ENCODE measurements at places on chromosomes 11 and 22.
A peak's percentile ranks its signal among the peaks of the same experiment; 100 is the strongest.

DNA sequence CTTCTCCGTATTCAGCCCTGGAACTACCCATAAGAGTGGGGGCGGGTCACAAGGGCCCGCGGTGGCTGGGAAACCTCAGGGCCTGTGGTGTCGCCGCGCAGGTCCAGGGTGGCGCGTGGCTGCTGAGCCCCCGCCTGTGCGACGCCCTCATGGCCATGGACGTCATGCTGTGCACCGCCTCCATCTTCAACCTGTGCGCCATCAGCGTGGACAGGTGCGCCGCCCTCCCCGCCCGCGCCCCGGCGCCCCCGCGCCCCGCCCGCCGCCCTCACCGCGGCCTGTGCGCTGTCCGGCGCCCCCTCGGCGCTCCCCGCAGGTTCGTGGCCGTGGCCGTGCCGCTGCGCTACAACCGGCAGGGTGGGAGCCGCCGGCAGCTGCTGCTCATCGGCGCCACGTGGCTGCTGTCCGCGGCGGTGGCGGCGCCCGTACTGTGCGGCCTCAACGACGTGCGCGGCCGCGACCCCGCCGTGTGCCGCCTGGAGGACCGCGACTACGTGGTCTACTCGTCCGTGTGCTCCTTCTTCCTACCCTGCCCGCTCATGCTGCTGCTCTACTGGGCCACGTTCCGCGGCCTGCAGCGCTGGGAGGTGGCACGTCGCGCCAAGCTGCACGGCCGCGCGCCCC, 2.4 kb downstream of the DRD4 start:
- no peak for DNase-seq

- DNase-seq = no peak
Measured at GRCh38 chr11:41497974-41498373, 38.5 kb upstream of the LRRC4C start.

- DNase-seq = peak; percentile 33
Measured at GRCh38 chr22:49855251-49855911, 1.7 kb downstream of the ZBED4 start.

- no peak for DNase-seq
Measured at GRCh38 chr11:64219354-64219684, 6.7 kb downstream of the TRPT1 start.

DNA sequence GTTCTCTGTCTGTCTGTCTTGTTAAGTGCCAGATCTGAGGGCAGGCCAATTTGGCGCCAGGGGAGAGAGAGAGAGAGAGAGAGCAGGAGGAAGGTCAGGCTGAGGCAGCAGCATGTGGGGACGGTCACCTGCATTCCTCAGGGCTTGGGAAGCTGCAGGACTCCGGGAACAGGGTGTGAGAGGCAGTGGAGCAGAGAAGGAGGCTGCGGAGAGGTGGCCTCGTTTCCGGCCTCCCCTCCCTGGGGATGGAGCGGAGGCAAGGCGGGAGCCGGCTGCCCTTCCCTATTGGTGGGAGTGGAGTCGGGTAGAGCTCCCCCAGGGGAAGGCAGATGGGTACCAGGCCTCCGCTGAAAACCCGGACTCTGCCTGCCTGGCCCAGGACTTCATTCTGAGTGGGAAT, 9.7 kb downstream of the CLMP start:
- no peak for DNase-seq

- no peak for DNase-seq
Measured at GRCh38 chr22:32957200-32957803, 100.9 kb downstream of the SYN3 start.

DNA sequence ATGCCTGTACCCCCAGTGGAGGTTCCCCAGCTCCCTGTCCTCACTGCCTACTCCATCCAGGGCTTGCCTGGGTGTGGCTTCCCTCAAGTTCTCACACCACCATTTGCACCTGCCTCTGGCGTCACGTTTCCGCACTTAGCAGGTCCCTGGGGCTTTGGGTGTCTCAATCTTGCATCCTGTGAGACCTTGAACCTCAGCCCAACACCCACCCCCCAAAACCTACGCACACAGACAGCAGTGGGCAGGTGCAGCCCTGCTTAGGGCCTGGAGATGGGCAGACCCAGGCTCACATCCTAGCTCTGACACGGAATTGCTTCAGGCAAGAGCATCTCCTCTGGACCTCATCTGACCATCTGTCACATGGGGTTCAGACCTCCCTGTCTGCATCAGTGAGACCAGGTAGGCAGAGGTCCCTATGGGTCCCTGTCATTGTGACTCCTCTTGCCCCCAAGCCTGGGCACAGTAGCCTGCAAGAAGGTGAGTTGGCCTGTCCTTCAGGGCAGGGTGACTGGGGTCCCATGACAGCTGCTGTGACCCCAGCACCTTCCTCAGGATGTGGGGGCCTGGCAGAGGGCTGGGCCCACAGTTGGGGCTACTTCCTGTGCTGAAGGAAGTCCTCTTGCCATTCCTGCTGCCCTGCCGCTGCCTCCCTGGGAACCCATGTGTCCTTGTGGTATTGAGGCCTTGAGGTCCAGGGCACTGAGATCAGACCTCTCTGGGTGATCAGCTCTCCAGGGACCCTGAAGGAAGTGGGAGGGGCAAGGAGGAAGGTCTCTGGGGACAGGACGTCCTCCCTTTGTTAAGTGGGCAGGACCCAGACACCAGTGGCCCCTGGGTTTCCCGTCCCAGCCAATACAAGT, 2.0 kb downstream of the SIPA1 start:
- DNase-seq = no peak

DNA sequence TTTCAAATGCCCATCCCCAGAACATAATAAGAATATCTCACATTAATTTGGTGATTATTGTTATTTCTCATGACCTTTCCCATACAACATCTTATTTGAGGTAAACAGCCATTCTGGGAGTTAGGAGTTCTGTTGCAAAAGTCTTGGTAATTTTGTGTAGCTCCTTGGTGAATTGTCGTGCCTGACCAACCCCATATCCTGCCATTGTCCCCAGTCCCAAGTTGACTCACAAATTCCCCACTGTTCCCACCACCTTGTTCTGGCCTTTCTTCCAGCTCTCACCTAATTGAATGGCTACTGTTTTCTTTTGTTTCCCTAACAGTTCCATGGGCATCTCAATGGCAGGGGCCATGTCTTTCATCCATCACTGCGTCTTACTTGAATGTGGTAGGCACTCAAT, 8.0 kb downstream of the MTNR1B start:
- peak; percentile 74 for DNase-seq

GRCh38 chr11:65714433-65714832, 2.4 kb downstream of the KAT5 start:
- DNase-seq = no peak

- DNase-seq = no peak
Measured at GRCh38 chr11:121456151-121456550, 3.4 kb upstream of the SORL1-AS1 start.

DNA sequence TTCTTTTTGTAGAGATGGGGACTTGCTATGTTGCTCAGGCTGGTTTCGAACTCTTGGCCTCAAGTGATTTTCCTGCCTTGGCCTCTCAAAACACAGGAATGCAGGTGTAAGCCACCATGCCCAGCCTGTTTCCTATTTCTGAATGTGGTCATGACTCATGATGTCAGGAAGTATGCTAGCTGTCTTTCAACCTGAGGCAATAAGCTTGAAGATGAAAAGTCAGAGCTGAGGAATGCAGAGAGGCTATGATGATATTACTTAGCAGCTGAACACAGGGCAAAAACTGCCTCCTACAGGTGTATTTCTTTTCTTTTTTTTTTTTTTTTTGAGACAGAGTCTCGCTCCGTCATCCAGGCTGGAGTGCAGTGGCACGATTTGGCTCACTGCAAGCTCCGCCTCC, 9.0 kb upstream of the NUCB2 start:
- peak; percentile 74 for DNase-seq

Measured in renal cortical epithelial cell (primary cell).